Left cardiac atrium (tissue), 4 donors: ENCODE measurements at places on chromosomes 7 and 10. TPM values are rescaled to one million over a fixed set of nuclear protein-coding genes. Genes with fewer than 3 reads are reported as not detected.
A peak's percentile ranks its signal among the peaks of the same experiment; 100 is the strongest.

The SAMD9L gene
- total RNA-seq: 9.1 TPM

The FAM200A gene
- 5.6 TPM for total RNA-seq

The IL2RA gene
- 6.3 TPM for total RNA-seq

The GRM3 gene
- 0.18 TPM for total RNA-seq

The RAB11FIP2 gene
- total RNA-seq: 14.7 TPM

The SH2B2 gene
- 3.0 TPM for total RNA-seq

The CALCR gene
- 0.09 TPM for total RNA-seq

The UBTD1 gene
- 23.7 TPM for total RNA-seq

The ADCYAP1R1 gene
- 4.8 TPM for total RNA-seq

The MORN4 gene
- 8.3 TPM for total RNA-seq

The UBN2 gene
- 11.7 TPM for total RNA-seq

The SLC25A40 gene
- total RNA-seq: 31.4 TPM

GRCh38 chr10:67327626-67328535, 368.1 kb downstream of the CTNNA3 start:
- no peak for DNase-seq

DNA sequence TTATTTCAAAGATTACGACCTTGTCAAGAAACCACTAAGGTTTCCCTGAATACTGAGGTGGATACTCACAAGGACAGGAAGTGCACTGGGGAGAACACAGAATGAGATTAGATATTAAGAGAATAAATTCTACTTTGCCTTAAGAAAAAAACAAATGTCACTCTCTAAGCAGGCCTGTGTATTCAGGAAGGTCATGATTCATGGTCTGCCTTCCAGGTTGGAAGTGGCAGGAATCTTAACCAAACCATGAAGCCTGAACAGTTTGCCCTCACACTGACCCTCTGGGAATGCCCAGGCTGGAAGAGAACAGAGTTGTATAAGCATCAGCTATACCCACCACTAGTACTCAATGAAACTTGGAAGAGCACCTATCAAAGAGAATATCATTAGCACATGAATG, 227.6 kb downstream of the DGKI start:
- DNase-seq: no peak

DNA sequence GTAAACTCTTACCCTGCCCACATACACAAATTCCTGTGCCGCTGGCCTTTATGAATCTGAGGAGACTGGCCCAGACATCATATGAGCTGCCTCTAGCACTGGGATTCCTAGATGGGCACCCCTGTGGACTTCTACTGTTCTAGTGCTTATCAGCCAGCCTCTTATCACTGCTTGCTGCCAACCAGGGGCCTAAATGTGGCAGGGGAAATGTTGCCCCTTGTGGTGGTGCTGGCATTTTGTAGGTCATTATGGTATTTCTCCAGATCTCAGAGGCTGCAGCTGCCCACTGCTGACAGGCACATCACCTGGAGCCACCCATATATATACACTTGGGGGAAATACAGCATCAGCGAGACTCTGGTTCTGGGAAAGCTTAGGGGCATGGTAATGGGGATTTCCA, 5.4 kb downstream of the SFR1 start:
- DNase-seq: no peak

GRCh38 chr10:115093286-115093775, at the start of gene ATRNL1:
Gene ATRNL1 (plus strand): TSS chr10:115093365. CDS start chr10:115093751, 386 bp downstream.
- DNase-seq: peak; percentile 37

GRCh38 chr7:146375170-146375569, 258.6 kb downstream of the CNTNAP2 start:
- DNase-seq: no peak

GRCh38 chr10:127215866-127216265, 19.5 kb upstream of the INSYN2A start:
- no peak for DNase-seq

- DNase-seq: no peak
Observed at GRCh38 chr7:3916146-3916545, 615.1 kb downstream of the SDK1 start.

GRCh38 chr7:107686816-107687387, 26.3 kb downstream of the SLC26A4 start:
- DNase-seq: no peak

- DNase-seq: peak; percentile 72
Observed at GRCh38 chr10:124417895-124418725, 613 bp downstream of the OAT start.

GRCh38 chr10:11631890-11632587, 20.6 kb upstream of the USP6NL start:
- no peak for DNase-seq
